ENCODE measurements at places on chromosomes 6 and 20. TPM values are rescaled to one million over a fixed set of nuclear protein-coding genes. Genes with fewer than 3 reads are reported as not detected.
A peak's percentile ranks its signal among the peaks of the same experiment; 100 is the strongest.

GRCh38 chr20:63553251-63553932 lies 567 bp upstream of the FNDC11 start:
- peak; percentile 96 for DNase-seq

Gene HLA-DOA
- total RNA-seq: 209 TPM

GRCh38 chr6:165782134-165782533 lies 119.1 kb upstream of the PDE10A start:
- no peak for DNase-seq

DNA sequence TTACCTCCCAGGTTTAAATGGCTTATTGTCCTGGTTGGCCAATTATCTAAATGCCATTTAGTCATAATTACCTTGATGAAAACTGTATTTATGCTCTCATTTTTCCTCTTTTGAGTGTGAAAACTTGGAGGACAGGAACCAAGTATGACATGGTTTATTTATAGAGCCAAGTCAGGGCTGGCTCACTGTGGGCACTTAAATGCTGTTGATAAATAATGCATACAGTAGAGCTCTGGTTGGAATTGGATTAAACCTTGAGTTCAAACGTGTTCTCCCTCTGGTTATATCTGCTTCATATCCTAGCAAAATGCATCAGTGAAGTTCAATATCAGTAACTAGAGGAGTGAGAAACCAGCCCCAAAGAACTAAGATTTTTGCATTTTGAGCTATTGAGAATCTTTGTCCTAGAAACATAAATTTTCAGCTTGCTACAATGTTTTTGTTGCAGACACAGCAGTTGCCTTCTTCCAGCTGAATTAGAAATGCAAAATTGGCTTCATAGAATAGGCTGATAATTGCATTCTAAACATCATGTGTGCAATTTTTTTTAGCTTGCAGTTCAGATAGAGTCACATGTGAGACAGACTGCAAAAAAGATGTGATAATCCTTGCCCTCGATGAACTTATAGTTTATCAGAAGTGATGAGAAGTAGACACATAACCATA lies 255.8 kb downstream of the BTBD3 start:
- DNase-seq: no peak

- DNase-seq: no peak
Observed at GRCh38 chr20:46050444-46050843, 21.4 kb downstream of the SLC12A5 start.

DNA sequence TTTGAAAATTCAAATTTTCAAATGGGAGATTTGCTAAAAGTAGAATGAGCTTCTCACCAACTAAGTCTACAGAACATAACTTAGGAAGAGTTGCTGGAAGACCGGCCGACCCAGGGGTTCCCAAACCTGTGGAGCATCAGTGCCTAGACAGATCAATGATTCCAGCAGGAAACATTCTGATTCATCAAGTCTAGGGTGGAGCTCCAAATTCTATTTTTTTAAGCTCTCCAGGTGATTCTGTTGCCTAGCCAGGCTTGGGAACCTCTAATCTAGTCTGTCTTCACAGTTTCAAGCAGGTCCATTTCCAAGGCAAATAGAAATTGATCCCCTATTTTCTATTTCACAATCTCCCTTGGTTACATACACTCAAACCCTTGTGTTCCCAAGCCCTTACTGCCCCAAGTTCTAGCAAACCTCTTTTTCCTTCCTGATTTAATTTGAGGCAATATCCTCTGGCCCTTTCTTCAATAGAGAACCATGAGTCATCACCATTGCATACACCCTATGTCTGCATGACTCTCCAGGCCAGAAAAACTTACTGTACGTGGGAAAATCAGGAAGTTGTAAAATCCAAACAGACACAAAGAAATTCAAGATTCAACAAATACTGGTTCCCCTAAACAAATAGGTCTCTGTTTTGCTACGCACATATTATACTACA lies 8.9 kb downstream of the ATXN1 start:
- no peak for DNase-seq

DNA sequence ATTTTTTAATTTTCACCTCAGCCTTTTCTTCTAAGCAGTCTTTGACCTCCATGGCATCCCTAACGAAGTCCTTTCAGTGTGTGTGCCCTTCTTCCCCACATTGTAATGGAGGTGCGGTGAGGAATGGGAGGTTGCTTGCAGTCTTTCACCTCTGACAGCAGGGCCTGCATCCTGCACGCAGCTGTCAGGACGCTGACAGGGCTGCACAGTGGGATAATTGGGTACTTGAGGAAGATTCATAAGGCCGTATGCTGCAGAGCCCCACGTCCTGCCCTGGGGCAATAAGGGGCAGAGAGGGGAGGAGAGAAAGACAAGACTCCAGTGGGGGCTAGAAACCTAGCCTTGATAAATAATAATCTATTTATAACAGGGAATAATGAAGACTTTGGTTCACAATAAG lies 184.7 kb downstream of the SAMD5 start:
- no peak for DNase-seq

- peak; percentile 55 for DNase-seq
Observed at GRCh38 chr6:35370124-35370741, 27.9 kb downstream of the PPARD start.

DNA sequence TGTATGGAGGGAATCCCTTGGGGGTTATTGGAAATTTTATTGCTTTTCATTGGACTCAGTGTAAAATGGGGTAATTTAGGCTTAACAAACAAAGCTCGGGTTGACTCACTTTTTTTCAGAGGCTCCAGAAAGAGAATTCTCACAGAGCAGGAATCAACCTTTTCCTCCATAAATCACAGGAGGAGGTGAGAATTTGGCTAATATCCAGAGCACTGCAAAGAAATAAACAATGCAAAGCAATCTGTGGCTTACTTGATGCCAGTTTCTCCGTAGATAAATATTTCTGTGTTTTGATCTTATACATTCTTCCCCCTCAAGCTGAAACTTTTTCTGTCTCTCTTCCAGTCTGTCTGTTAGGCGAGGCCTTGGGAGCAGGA lies 176.6 kb downstream of the TSHZ2 start:
- no peak for DNase-seq

Gene HCK
- 48.6 TPM for total RNA-seq

GRCh38 chr20:40962733-40963504 lies 65.7 kb upstream of the TOP1 start:
- peak; percentile 80 for DNase-seq

DNA sequence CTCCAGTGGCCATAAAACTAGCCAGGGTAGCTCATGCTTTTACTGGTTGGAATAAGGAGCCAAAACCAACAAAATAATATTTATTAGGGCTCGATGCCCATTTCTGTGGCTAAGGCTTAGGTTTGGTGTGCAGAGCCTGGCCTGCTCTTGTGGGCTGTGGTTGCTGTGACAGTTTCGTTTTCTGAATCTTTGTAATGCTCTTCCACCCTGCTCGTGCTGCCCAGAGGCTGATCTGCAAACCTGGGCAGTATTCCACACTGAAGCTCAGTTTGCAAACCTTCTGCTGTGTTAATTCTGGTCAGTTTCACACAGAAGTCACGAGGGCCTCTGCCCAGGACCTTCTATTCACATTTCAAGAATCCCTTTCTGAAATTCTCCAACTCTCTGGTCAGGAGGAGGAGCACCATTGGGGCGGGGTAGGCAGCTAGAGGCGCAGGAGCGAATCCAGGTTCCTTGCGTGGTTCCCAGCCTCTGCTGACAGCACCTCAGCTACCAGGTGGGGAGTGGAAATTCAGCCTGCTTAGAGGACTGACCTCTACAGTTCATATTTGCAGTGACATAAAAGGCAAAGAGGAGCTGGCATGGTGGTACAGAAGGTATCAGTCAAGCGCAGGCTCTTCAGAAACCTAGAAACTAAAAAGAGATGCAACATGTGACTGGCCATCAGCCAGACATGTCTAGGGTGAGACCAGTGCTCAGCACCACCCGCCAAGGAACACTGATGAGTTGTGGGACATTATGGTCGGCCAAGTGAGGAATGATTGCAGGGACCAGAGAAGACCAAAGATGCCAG lies 14.3 kb upstream of the C20orf144 start:
- no peak for DNase-seq

Gene HLA-DQA2
- 173 TPM for total RNA-seq

Gene STMN3
- 32.2 TPM for total RNA-seq

Gene BNIP5
- 0.10 TPM for total RNA-seq

Gene HLA-DQB1
- 267 TPM for total RNA-seq

DNA sequence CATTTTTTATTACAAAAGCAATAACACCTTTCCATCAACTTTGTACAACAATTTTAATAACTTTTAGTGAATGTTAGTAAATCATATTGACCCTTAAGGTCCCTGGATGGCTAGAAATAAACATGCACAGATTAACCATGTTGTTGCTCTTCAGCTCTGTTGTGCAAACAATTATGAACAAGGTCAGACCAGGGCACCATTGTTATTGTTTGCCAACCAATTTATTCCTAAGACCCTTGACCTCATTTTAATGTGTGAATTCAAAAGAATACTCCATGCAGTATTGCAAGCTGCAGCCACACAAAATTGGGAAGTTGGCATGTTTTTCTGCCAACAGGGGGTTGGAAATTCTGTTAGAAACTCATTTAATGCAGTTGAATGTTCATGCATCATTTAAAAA lies 426.6 kb upstream of the MAP3K7 start:
- no peak for DNase-seq

DNA sequence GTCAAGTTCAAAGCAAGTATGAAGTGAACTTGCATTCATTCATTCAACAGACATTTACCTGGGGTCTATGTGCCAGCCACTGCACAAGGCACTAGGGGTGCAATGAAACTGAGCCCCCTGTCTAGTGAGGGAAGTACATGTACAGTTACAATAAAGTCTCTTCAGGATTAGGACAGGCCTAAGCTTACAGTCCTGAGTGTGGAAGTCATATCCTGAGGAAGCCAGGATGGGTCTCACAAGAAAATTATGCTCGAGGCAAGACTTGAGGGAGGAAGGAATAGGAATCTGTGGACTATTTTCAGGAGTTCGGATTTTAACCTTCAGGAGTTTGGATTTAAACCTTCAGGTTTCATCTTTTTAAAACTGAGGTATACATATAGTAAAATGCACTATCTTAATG lies 19.4 kb downstream of the TTI1 start:
- DNase-seq: no peak

Gene MARCKS
- 58.6 TPM for total RNA-seq

GRCh38 chr20:10883166-10883565 lies 209.4 kb upstream of the JAG1 start:
- DNase-seq: no peak

DNA sequence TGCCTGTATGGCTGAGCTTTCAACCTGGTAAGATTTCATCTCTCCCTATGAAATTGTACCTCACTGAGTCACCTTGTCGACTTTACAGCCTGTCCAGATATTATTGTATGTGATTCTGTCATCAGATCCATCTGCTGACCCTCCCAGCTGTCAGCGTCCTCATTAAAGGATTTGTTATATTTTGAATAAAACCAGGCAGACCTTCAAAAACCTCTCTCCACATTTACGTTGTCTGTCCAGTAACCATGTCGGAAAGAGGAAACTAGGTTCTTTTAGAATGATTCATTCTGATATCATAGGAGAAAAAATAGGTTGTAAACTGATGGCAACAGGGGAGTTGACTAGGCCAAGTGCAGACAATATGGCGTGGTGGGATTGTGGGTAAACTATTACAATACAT lies 38.5 kb downstream of the TSPYL4 start:
- DNase-seq: no peak

DNA sequence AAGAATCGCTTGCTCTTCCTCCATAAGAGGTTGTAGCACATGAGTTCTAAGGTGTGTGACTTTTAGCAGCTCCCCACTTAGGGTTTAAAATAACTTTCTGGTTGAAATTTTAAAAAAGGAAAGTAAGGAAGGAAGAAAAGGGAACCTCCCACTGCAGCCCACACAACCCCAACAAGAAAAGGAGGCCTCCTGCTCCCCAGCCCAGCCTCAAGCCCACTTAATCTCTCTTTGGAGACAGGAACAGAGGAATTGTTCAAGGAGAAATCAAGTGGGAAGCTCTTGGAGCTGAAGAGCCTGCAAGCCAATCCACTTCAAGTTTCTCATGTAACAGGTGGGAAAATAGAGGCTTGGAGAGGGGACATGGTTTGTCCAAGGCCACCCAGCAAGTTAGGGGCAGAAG lies 39.1 kb upstream of the PREX1 start:
- DNase-seq: no peak

Gene PSMB8
- total RNA-seq: 127 TPM

DNA sequence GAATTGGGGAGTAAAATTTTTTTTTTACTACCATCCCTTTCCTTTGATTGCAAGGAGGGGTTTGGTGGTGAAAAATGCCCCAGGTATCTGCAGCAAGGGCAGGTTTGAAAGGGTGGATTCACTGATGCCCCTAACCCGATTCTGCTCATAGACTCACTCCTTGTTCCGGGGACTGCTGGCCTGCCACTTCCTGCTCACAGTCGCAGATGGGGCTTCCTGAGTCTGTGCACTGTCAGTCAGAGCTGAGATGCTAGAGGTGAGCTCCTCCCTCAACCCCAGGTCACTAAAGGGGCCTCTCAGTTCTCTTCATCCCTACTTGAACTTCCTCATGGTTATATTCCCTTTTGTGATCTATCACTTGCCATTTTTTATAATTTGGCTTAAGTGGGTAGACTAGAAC lies 357.9 kb downstream of the FARS2 start:
- peak; percentile 51 for DNase-seq

GRCh38 chr6:104638841-104639290 lies 220.9 kb downstream of the HACE1 start:
- no peak for DNase-seq

- peak; percentile 36 for DNase-seq
Observed at GRCh38 chr6:16712255-16712930, 48.9 kb downstream of the ATXN1 start.

DNA sequence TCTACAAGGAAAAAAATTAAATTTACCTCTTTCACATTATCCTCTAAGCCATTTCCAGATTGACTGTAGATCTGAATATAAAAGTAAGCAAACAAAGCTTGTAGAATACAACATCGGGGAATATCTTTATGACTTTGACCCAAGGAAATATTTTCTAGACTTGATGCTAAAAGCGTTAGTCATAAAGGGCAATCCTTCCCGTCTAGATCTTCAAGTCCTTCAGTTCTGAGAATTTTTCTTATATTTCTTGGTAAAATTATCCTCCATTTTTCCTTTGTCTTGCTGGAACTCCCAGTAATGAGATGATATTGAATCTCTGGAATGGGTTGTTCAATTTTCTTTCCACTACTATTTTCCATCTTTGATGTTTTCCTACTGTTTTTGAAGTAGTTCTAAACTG lies 77.8 kb upstream of the ZNF184 start:
- no peak for DNase-seq

Gene AAR2
- total RNA-seq: 22.0 TPM

DNA sequence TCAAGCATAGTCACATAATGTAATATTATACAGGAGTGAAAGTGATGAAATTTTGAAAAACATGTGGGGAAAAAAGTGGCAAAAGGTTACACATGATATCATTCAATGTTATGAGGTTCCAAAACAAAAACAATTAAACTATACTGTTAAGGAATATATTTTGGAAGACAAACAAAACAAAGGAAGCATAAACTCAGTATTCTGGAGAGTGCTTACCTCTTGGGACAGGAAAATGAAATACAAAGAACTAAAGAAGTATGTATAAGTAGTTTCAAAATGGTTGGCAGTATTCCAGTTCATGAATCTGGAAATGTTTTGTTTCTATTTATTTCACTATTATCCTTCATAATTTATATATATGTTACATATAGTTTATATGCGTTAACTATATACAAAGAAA lies 213.5 kb downstream of the MOXD1 start:
- no peak for DNase-seq

Gene ENPP5
- total RNA-seq: 0.68 TPM

GRCh38 chr6:170490259-170490658 lies 62.8 kb downstream of the PSMB1 start:
- no peak for DNase-seq

Gene NOX3
- total RNA-seq: not detected

GRCh38 chr6:113011801-113012200 lies 664.7 kb downstream of the RFPL4B start:
- DNase-seq: no peak

- no peak for DNase-seq
Observed at GRCh38 chr6:114000069-114000468, 29.1 kb upstream of the HDAC2 start.

Gene SLC17A2
- not detected for total RNA-seq

Gene SAMD10
- 12.7 TPM for total RNA-seq
